ENCODE measurements at places on chromosomes 13 and 19. TPM values are rescaled to one million over a fixed set of nuclear protein-coding genes. Genes with fewer than 3 reads are reported as not detected.
A peak's percentile ranks its signal among the peaks of the same experiment; 100 is the strongest.

DNA sequence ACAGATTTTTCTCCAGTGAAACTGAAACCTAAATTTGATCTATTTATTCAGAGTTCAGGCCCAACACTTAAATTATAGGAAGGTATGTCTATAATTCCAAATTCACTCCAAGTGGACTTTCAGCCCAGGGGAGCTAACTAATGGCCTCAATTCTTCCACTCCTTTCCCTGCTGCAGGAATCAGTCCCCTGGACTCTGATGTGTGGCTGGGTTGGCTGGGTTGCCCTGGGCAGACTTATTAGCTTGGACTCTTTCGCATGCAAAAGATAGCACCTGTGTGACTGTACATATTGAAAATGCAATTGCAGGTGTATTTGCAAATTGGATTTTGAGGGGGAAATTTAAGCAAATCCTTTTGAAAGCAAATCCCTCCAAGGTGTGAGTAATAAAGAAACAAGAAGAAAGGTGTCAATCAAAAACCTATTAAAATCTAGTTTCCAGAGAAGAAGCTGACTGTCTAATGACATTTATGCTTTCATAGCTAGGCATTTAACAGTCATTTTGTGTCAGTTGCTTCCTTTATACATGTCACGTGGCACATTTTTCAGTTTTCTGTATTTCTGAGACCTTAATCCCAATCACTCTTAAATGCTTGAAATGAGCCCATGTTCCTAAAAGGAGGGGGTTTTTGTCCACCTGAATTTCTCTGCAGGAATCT is 42.7 kb downstream of the KLF5 start:
- H3K4me3 ChIP-seq = no peak overlapping the region
- no peaks in the 10 kb centered on the region for H3K27me3 ChIP-seq
- H3K27ac ChIP-seq = no peak overlapping the region
- DNase-seq = no peak

DNA sequence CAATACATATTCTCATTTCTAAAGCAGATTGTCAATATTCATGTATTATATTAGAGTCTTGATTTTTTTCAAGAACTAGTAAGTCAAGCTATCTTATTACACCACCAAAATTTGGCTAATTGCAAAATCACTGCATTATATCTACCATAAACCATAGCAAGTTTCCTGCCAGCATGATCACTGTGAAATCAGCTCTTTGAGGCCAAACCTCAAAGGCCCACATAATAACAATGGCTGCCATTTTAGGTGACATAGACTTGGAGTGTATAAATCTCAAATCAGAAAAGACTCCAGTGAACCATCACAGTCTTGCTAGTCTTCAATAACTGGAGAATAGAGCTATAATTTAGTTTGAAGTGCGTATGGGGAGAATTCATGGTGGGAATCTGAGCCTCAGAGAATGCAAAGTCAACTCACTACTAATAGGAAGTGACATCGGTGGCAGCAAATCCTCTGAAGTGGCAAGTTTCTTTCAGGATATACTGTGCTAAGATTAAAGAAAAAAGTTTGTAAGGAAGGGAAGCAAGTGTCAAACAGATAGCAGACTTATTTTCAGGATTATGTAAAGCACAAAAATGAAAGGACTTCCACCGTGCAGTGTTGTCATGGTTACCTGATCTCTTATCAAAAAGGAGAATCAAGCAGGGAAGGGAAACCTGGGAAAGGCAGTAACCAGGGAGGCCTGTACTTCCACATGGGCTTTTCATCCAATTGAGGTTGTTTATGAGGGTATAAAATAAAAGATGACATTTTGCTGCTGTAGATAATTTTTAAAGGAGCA is 117.4 kb upstream of the FNDC3A start:
- no peaks in the 10 kb centered on the region for H3K27me3 ChIP-seq
- no peaks in the 10 kb centered on the region for H3K36me3 ChIP-seq
- peaks cover 24% of the 10 kb centered on the region for H3K4me1 ChIP-seq
- no peak for DNase-seq
- H3K27ac ChIP-seq = no peak overlapping the region

DNA sequence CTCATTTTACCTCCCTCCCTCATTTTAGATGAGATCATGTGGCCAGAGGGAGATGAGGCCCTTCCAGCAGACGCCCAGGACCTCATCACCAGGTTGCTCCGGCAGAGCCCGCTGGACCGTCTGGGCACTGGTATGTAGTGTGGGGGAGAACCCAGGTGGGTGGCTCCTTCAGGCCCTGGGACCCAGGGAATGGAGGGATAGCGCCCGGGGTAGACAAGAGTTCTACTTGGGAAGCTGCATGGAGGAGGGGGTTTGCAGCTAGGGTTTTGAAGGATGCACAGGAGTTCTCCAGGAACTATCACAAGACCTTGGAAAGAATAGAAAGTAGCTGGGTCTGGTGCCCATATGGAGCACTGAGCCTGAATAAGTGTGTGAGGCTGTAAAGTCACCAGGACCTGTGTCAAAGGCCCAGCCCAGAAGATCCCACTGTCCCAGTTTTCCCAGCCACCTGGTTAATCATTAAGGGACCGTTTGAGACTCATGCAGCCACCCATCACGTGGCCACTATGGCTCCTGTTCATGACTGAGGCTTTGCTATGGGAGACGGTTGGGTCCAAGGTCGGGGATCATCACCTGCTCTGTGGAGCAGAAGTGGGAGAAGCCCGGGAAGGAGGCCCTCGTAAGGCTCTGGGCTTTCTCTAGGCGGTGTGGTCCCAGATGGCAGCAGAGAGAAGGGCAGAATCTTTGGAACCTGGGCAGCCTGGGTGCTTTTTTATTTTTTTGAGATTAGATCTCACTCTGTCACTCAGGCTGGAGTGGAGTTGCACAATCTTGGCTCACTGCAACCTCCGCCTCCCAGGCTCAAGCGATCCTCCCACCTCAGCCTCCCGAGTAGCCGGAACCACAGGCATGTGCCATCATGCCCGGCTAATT is 17.0 kb upstream of the PIK3R2 start:
- H3K4me3 ChIP-seq = no peak overlapping the region
- H3K4me1 ChIP-seq = no peaks in the 10 kb centered on the region
- H3K27me3 ChIP-seq = no peaks in the 10 kb centered on the region
- no peak overlapping the region for H3K27ac ChIP-seq
- DNase-seq = no peak
- peaks cover 22% of the 10 kb centered on the region for H3K36me3 ChIP-seq

DNA sequence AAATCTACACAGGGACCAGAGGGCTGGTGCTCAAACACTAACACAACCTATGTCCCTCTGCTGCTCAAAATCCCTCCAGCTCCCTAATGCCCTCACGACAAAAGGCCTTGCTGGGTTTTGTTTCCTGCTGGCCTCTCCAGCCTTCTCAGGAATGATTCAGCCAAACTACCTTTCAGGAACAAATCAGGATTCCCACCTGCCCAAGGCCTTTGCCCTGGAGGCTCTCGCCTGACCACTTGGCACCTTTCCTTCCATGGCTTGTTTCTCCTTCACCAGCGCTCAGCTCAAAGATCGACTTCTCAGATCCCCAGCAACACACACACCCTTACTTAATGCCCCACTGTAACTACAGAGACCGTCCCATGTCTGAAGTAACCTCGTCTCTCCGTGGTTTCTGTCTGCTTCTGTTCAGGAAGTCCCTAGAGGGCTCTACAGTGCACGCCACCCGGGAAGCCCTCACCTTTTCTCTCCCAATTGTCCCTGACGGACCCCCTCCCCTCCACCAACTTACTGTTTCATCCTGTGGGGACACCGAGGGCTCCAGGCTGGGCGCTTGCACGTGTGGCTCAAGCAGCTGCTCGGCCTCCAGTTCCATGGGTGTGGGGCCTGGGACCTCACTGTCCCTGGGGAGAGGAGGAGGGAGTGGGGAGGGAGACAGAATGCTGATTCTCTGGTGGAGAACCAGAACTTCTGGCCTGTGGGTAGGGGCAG is 3.2 kb upstream of the SIX5 start:
- H3K4me3 ChIP-seq = no peak overlapping the region
- no peak overlapping the region for H3K27ac ChIP-seq
- peaks cover 9% of the 10 kb centered on the region for H3K4me1 ChIP-seq
- DNase-seq = no peak
- H3K27me3 ChIP-seq = peaks cover 2% of the 10 kb centered on the region
- H3K36me3 ChIP-seq = peaks cover 9% of the 10 kb centered on the region

DNA sequence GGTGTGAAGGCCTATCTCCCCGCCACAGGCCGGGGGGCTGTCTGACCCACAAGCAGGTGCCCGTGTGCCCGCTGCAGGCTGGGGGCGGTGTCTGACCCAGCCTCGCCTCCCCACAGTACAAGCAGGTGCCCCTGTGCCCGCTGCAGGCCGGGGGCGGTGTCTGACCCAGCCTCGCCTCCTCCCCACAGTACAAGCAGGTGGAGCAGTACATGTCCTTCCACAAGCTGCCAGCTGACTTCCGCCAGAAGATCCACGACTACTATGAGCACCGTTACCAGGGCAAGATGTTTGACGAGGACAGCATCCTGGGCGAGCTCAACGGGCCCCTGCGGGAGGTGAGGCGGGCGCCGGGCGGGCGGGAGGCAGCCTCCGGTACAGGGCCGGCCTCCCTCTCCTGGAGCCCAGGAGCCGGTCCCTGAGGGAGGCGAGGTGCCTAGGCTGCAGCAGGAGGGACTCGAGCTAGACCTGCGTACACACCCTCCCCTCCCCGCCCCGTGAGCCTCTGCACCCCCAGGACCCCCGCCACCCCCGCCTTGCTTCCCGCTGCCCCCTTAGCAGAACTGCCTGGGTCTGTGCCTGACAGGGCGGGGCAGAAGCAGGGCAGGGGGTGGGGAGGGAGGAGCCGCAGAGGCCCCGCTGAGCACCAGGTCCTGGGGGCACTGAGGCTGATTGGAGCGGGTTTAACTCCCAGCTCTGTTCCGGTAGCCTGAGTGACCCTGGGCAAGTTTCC is 20.6 kb downstream of the HCN2 start:
- peak overlapping the region; percentile 95 for H3K27ac ChIP-seq
- peaks cover 23% of the 10 kb centered on the region for H3K4me1 ChIP-seq
- DNase-seq = peak; percentile 68
- H3K36me3 ChIP-seq = peaks cover 11% of the 10 kb centered on the region

DNA sequence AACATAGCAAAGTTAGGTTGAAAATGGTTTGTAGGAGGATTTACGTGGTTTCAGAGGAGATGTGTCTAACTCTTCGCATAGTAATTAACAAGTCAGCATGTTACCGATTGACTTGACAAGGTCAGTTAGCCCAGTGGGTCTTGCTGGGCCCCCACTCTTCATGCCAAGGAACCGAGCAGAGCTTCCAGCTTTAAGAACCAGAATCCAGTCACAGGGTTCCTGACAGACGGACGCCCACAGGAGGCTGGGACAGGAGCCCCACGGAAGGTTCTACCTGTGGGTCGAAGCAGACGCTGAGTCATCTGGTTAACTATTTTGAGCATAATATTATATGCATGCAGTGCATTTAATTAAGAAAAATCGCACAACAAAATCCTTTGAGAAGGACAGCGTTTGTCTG is 3.5 kb downstream of the TMEM255B start:
- H3K4me3 ChIP-seq = no peak overlapping the region
- no peak overlapping the region for H3K27ac ChIP-seq
- peaks cover 7% of the 10 kb centered on the region for H3K4me1 ChIP-seq

- no peak for DNase-seq
- H3K27me3 ChIP-seq = peaks cover 11% of the 10 kb centered on the region
- no peaks in the 10 kb centered on the region for H3K36me3 ChIP-seq
Observed at GRCh38 chr19:54875506-54875905, 1.5 kb downstream of the FCAR start.

DNA sequence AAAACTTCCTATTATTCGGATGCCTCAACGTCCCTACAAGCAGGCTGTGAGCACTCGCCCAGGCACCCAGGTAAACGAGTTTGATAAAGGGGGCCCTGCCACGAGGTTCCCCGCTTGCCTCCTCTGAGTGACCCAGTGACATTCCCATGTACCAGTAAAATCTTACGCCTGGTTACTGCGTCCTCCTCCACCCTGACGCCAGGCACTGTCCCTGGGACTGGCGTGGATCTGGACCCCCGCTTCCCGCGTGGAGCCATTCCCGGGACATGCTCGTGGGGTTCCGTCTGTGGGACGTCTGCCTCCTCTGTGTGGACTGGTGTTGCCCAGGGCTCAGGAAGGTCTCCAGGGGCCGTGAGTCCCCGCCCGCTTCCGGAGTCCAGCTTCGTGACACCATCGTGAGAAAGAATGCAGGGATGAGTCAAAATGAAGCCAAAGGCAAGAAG is 407 bp upstream of the ZNF550 start:
- peaks cover 28% of the 10 kb centered on the region for H3K4me1 ChIP-seq
- H3K4me3 ChIP-seq = peak overlapping the region; percentile 90
- peaks cover 4% of the 10 kb centered on the region for H3K27me3 ChIP-seq
- no peak for DNase-seq
- peak overlapping the region; percentile 82 for H3K27ac ChIP-seq

DNA sequence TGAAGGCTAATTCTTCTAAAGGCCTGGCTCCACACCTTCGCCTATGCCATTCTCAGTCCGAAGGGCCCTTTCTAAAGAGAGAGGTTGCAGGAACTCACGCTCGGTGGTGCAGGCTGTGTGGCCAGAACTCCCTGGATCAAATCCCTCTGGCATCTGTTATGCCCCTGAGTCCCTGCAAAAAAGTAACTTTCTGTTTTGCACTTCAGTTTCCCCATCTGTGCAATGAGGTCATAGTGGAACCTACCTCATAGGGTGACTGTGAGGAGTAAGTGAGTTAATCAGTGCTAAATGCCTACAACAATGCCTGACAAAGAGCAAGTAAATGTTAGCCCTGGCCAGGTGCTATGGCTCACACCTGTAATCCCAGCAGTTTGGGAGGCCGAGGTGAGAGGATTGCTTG is 7.3 kb downstream of the IGSF23 start:
- DNase-seq = no peak
- no peaks in the 10 kb centered on the region for H3K27me3 ChIP-seq
- H3K27ac ChIP-seq = no peak overlapping the region
- H3K4me3 ChIP-seq = no peak overlapping the region
- no peaks in the 10 kb centered on the region for H3K36me3 ChIP-seq

DNA sequence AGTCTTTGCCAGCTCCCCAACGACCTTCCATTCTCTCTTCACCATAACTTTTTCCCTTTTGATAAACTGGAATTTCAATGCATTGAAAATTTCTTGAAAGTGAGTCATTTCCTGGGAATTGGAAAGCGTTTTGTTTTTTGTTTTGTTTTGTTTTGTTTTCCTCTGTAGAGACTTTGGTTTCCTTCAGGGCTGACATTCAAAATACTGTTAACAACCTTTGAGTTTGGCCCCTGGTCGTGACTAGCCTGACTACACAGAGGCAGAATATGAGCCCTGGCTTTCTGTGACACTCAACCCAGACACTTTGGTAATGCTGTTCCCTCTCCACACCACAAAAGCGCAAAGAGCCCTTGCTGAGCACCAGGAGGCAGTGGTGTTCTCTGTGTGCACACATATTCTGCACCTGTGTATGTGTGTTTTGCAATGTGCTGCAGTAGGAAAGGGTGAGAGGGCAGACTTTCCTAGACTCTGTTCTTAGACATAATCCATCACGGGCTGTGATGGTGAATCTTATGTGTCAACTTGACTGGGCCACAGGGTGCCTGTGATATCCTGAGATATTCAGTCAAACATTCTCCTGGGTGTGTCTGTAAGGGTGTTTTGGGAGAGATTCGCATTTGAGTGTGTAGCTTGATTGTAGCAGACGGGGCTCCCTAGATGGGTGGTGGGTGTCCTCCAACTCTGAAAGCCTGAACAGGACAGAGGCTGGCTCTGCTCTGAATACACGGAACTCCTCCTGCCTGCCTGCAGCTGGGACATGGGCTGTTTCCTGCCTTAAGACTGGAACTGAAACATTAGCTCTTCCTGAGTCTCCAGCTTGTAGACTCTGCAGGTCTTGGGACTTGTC is 29.5 kb upstream of the ANKRD10 start:
- H3K27me3 ChIP-seq = peaks cover 6% of the 10 kb centered on the region
- peak; percentile 65 for DNase-seq
- H3K4me3 ChIP-seq = no peak overlapping the region

SOHLH2 gene
- not detected for total RNA-seq

TEX101 gene
- total RNA-seq = not detected

ZNF577 gene
- 5.3 TPM for total RNA-seq

Measured in activated CD4-positive, alpha-beta memory T cell treated with anti-CD3 and anti-CD28 coated beads for 36 hours (primary cell).